ENCODE measurements at places on chromosomes 4 and X.

GRCh38 chrX:53317365-53318069 lies 36.1 kb upstream of the IQSEC2 start:
- peak; percentile 67 for DNase-seq

- no peak for DNase-seq
These were observed 11.5 kb downstream of the CRMP1 start for GRCh38 chr4:5881340-5881739.

DNA sequence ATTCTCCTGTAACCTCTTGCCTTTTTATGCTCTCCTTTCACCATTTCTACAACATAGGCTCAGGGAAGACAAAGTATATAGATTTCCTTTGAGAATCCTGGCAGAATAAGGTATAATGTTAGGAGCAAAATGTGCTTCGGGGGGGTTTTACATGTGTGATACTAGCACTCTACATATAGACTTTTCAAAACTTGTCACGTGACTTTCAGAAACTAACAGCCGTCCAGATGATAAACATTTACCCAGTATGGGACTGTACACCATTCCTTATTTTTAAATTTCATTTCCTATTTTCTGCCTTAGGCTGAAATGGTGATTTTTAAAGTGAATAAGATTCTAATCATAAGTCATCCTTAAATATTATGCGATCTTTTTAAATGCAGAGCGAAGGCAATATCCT lies 420.4 kb upstream of the PITX2 start:
- no peak for DNase-seq

DNA sequence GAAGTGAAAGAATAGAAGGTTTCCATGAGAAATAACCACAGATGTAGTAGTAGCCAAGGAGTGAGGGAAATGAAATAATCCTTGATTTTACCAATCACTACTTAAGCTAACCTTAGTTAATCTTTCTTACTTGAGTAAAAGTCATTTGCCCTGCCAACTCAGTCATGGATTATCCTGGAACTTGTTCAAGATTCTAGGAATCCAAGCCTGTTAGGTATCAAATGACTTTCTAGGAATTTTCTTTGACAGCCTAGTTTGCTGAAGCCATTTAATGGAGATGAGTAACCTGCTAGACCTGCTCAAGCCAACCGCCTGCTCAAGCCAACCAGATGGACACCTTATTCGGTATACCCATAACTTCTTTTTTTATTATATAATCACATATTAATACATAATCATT lies 180.5 kb downstream of the KLHL13 start:
- no peak for DNase-seq

DNA sequence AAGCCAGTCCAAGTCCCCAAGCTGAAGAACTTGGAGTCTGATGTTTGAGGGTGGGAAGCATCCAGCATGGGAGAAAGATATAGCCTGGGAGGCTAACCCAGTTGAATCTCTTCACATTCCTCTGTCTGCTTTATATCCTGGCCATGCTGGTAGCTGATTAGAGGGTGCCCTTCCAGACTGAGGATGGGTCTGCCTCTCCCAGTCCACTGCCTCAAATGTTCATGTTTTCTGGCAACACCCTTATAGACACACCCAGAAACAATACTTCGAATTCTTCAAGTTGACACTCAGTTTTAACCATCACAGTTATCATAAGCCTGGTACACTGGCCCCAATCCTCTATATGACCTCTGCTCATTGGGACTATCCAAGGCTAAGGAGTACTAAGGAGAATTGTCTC lies 124.1 kb upstream of the WDR1 start:
- DNase-seq = no peak

DNA sequence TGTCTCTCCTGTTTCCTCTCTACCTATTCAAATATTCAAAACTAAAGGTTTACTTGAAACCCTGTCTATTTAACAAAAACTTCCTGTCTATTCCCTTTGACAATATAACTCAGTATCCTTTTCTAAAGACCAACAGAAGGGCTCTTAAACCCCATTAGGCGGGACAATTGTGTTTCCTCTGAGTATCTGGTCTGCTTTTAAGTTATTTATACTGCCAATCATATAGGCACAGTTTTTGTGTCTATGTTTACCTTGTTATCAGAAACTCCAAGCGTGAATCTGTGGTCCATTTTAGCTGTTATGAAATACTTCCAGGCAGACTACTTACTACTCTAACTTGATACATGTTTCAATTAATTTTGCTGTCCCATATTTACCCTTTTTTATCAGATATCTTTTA lies 350.0 kb upstream of the CTSO start:
- DNase-seq = no peak

DNA sequence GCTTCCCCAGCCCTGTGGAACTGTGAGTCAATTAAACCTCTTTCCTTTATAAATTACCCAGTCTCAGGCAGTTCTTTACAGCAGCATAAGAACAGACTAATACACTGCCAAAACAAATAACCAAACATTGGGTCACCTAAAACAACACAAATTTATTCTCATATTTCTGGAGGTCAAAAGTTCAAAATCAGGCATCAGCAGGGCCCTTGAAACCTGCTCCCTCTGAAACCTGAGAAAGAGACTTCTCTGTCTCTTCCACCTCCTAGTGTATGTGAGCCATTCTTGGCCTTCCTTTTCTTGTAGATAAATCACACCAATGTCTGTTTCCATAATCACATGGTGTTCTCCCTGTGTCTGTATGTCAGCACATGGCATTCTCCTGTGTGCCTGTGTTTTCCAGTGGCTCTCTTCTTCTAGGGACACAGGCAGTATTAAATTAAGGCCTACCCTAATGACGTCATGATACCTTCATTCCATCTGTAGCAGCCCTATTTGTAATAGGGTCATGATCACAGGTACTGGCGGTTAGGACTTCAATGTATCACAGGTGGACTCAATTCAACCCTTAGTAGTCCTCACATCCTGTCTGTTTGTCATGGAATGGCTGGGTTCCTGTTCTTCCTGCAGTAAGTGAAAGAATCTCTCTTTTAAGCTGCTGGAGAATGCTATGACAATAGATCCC lies 147.3 kb upstream of the CLNK start:
- no peak for DNase-seq

DNA sequence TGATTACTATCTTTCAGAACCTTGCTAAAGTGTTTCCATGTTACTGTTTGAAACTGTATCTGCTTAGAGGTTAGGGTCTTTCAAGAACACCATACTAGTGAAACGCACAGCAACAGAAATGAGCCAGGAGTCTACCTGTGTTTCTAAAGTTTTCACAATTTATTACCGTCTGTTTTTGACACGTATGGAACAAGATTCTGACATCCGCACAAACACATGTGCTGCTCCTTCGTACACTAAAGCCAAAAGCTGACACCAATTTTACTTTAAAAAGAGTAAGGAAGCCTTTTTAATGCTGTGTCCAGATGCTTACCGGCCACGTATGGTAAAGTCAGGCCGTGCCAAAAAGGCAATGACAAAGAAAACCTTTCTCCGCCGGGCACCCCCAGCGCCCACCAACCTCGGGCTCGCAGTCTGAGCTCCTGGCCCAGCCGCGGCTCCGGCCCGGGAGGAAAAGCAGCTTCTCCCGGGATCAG lies 532 bp downstream of the RPS4X start:
- no peak for DNase-seq

DNA sequence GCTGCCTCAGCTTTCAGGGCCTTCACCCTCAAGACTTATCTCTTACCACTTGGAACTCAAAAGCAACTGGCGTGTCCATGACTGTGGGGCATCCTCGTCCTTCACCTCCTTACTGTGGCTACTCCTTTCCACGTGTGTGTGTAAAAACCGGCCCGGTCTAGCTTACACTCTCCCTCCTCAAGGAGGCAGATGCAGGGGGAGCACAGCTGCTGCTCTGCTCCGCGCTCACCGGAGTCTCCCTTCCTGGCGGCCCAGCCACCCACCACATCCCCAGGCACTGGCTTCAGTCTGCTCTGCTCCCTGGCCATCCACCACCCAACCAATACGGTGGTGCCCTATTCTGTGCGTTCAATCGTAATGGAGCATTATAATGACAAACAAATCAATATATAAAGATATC lies 8.3 kb downstream of the RNF212 start:
- DNase-seq = no peak

GRCh38 chr4:171644430-171645057 lies 168.7 kb upstream of the GALNTL6 start:
- DNase-seq = no peak
